Naive B cell (primary cell): ENCODE measurements at places on chromosomes 5 and 9.

- DNase-seq, result no peak
These were observed 23.2 kb upstream of the TERT start for GRCh38 chr5:1317921-1318565.

DNA sequence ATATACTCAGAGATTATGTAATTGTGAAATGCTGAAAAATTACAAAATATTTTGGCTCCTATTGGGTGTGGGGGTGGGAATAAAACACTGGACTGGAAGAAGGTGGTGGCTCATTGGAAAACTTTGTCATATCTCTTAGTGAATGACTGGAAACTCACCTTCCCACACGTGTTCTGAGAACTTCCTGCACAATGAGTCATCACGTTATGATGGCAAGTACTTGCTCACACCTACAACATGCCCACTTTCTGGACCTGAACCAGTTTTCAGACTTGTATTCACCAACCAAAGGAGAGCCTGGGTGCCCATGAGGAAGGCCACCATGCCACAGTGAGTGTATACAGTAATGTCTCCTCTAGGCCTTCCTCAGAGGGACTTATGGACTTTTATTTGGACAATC lies 294.8 kb downstream of the ASTN2 start:
- no peak for DNase-seq

- no peak for DNase-seq
These were observed 69.1 kb downstream of the CXXC5 start for GRCh38 chr5:139717221-139717620.

- DNase-seq, result no peak
These were observed 256.4 kb upstream of the TRPC7 start for GRCh38 chr5:136621743-136622142.

DNA sequence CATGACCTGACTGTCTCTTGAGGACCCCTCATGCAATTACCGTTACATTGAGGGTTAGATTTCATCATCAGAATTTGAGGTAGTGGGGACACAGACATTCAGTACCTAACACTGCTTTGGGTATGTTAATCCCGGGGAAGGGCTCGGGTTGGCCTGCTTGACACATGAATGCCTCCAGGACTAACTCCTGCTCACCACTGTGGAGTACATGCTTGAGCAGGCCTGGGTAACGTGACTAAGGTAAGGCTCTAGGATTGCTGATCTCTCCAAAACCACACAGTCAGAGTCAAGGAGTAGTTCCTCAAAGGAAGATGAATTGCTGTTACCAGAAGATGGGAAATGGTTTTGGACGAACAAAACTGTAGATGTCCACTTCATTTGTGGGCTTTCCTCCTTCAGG lies 376.3 kb upstream of the ZNF462 start:
- DNase-seq, result no peak

DNA sequence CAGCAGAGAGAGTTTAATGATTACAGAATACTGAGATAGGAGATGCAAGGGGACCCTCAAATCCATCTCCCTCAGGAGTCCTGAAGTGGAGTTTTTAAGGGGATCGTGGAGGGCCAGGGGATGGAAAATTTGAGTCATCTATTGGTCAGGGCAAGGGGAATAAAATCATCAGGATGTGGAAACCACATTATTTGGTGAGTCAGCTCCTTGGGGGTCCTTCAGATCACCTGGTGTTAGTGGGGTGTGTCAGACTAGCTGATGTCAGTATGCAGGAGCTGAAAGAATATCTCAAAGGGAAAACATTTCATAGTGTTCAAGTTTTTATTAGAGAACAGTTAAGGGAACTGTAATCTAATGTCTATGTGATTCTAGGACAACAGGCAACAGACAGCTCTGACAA lies 183.0 kb upstream of the FTMT start:
- DNase-seq, result no peak

GRCh38 chr5:62017092-62017491 lies 288.9 kb upstream of the KIF2A start:
- DNase-seq, result no peak

DNA sequence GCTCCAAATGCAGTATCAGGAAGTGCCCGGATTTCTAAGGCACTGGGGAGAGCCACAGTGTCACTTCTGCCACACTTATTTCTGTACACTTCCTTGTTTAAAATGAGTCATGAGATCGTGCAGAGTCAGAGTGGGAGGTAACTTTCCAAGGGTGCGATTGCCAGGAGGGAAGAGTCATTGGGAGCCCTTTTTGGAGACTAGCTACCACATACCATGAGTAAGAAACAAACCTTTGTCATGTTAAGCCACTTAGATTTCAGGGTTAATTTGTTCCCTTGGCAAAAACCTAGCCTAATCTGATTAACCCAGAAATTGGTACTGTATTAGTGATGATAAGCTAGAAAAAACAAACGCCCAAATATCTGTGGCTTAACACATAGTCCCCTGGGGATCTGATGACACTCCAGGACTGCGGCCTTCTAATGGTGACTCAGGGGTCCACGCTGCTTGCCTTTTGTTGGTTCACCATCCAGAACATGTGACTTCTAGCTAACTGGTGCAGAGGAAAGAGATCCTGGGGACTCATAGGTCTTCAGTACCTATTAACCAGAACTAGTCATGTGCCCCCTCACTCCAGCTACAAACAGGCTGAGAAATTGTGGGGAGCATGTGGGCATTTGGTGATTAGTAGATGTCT lies 48.6 kb upstream of the TLE1 start:
- DNase-seq, result no peak

GRCh38 chr5:95927927-95928723 lies 33.5 kb downstream of the ELL2 start:
- DNase-seq, result no peak

- DNase-seq, result peak; percentile 50
These were observed 27.5 kb downstream of the SH3TC2 start for GRCh38 chr5:149035372-149035790.

DNA sequence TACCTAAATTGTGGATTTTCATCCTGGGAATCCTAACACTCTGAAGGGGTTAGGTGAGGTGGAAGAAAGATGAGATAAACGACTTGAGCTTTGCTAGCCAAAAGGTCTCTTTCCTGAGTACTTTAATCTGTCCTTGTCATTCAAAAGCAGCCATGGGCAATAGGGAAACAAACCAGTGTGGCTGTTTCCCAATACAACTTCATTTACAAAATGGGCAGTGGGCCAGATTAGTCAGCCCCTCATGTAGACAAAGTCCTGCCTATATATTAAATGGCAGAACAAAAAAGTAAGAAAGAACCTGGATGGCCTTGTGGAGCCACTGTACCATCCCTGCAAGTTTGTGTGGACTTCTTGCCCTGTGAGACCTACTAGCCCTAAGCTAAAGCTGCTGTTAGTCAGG lies 51.0 kb upstream of the NFIL3 start:
- no peak for DNase-seq

DNA sequence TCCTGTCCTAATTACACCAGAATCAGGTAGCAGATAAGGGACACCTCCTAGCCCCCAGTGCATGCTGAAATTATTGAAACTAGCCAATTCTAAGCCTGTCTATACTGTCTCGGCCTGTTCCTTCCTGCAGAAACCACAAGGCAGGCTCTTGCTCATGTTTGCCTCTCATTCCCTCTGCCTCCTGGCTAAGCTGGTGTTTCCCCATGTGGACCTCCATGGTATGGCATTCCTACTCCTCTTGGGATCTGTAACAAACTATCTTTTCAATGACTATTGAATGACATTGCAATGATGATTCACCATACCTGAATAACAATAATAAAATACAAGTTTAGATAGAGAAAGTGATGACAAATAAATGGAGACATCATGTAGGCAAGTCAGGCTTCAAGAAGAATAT lies 35.6 kb upstream of the ADAMTS16 start:
- DNase-seq, result no peak

DNA sequence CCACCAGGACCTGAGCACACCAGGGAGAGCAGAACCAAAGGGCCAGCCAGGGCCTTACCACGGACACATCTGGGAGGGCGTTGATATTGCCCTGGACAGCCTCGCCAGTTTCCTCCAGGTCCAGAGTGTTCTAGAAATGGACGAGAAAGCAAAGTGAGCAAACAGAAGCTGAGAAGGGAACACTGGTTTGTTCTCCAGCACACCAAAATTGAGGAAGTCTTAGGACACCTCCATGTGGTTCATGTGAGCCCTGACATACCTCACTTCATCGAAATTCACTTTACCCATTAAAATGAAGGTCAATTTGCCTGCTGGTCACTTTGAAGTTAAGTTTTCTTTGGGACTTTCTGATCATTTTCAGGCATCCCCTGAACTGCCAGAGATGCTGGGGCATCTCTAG lies 20.1 kb upstream of the AKNA start:
- DNase-seq, result no peak

GRCh38 chr9:34493972-34494535 lies 28.7 kb downstream of the ENHO start:
- DNase-seq, result no peak

DNA sequence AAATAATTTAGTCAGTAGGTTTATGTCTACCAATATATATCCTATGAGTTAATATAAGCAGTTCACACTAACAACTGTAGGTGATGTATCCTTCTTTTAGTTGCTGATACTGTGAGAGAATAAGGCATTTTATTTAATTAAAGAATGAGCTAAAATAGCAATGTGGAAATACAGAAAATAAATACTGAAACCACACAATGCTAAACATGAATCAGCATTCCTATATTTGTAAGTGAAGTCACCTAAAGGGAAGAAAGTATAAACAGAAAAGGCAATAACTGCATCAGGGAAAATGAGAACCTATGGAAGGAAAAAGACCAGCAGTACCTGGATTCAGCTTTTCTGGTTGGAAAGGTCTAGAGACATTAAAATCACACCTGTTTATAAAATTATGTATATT lies 336.0 kb downstream of the PDE4D start:
- no peak for DNase-seq

GRCh38 chr9:99253772-99254431 lies 31.8 kb downstream of the SEC61B start:
- peak; percentile 58 for DNase-seq

- DNase-seq, result no peak
These were observed 50.0 kb downstream of the ATPSCKMT start for GRCh38 chr5:10199692-10200091.

- no peak for DNase-seq
These were observed 485.7 kb downstream of the CSNK1G3 start for GRCh38 chr5:123997462-123998215.

GRCh38 chr9:120915854-120916470 lies 10.6 kb downstream of the TRAF1 start:
- no peak for DNase-seq

DNA sequence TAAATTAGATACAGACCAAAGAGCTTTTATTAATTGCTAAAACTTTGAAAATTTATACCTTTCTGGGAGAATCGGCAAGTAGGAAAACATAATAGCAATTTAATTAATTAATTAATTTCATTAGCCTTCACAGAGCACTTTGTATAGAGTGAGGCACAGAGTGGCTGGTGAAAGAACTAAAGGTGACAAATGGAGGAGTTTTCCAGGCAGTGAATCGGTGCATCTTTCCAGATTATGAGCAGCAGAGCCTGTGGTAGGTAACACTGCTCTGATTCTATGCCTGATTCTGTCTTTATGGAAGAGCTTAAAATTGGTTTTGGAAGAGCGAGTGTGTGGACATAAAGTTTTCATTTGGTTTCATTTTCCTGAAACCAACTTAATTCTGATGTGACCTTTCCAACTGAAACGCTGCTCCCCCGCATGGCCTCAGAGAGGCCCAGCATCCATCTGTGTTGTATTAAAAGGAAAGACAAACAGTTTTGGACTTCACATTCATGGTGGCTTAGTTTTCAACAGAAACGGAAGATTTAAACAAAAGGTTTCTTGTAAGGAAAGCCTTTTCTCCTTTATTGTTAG lies 188.9 kb upstream of the RPS23 start:
- no peak for DNase-seq

DNA sequence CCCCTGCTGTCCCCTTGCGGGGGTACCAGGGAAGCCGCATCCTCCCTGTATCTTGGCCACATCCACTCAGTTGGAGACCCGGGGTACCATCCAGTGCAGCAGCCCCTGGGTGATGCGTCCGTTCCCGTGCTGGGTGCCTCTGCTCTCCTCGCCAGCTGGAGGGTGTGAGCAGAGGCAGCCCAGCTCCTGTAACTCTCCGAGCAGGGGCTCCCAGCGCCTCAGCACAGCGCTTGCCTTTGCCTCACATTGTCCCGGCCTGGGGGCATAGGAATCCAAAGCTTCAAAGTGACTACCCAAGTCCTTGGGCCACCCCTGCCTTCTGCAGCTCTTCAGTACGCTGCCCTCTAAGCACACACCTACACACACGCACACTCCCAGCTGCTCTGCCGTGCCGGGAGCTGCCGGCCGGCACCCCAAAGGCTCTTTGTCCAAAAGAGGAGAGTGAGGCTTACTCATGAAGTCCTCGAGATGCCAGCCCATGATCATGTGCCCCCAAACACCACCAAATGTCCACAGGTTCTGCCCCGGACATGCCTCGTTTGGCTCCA lies 733 bp downstream of the ANGPTL2 start:
- DNase-seq, result no peak

GRCh38 chr9:1837453-1838084 lies 177.6 kb upstream of the SMARCA2 start:
- no peak for DNase-seq

GRCh38 chr5:113223831-113224604 lies 210.8 kb downstream of the TSSK1B start:
- no peak for DNase-seq

- peak; percentile 14 for DNase-seq
These were observed 2.7 kb downstream of the VCAN start for GRCh38 chr5:83474161-83474796.

- DNase-seq, result peak; percentile 46
These were observed 484 bp downstream of the GFM2 start for GRCh38 chr5:74766418-74766848.

- no peak for DNase-seq
These were observed 200.4 kb downstream of the CDH10 start for GRCh38 chr5:24444414-24444813.

- DNase-seq, result no peak
These were observed 8.7 kb downstream of the STKLD1 start for GRCh38 chr9:133384736-133385321.

DNA sequence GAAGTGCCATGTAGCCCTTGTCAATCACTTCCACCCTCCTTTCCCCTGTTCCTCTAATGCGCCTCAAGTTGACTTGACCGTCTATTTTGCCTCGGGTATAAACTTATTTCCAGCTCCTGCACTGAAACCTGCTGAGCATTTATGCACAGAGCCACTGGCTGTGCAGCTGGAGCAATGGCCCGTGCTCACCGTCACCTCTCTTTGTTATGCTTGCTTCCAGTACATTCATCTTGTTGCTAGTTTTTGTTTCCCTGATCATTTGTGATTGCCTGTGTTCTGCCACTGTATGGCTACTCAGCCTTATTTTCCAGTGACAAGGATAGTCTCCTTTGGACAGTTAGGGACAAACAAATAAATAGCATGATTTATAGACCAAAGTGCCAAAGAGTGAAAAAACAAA lies 183.1 kb upstream of the C9orf72 start:
- DNase-seq, result no peak

DNA sequence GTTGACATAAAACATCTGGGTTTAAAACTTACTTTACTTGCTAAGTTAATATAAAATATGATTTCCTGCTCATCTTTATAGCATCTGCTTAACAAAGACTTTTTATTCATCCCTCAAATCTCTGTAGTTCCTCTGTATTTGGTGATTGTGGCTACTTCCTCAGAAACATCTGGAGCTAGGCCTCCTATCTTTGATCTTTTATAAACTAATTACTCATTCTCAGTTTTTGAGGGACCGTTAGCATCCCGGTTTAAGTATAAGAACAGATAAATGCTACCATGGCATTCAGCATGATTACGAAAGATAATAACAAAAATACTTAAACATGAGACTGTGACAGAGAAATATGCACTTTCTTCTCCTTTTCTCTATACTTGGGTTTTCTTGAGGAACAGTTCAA lies 85.3 kb downstream of the SLC38A9 start:
- no peak for DNase-seq

GRCh38 chr5:40052808-40053207 lies 626.9 kb upstream of the PTGER4 start:
- no peak for DNase-seq
